Heart left ventricle (tissue), 16 donors: ENCODE measurements at places on chromosomes 11 and 22. TPM values are rescaled to one million over a fixed set of nuclear protein-coding genes. Genes with fewer than 3 reads are reported as not detected.

- H3K27ac ChIP-seq: no peak overlapping the region
- DNase-seq: no peak
- no peaks in the 10 kb centered on the region for H3K4me1 ChIP-seq
- no peaks in the 10 kb centered on the region for H3K36me3 ChIP-seq
- H3K27me3 ChIP-seq: peaks cover 18% of the 10 kb centered on the region
Measured at GRCh38 chr22:50175191-50175461, 4.6 kb downstream of the PANX2 start.

DNA sequence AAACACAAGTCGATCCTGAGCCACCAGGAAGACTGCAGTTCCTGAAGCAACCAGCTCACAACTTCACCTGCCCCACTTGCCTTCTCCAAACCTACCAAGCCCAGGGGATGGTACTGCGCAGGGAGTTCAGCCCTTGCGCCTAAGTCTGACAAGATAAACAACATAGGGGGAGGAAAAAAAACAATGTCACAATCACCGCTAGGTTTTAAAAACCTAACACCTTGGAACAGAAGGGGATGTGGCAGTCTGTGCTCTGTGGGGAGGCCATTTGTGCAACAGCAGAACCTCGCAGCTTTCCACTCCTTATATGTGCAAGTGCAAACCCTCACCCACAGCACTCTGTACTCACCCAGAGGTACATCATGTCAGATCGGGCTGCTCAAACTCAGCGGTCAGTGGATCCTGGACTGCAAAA, 134.2 kb downstream of the RBFOX2 start:
- peak overlapping the region; percentile 95 for H3K27ac ChIP-seq
- DNase-seq: peak; percentile 51
- no peaks in the 10 kb centered on the region for H3K36me3 ChIP-seq
- peaks cover 60% of the 10 kb centered on the region for H3K4me1 ChIP-seq

GRCh38 chr11:22749536-22749935, 80.1 kb downstream of the SVIP start:
- no peak overlapping the region for H3K4me3 ChIP-seq
- no peaks in the 10 kb centered on the region for H3K27me3 ChIP-seq
- H3K4me1 ChIP-seq: no peaks in the 10 kb centered on the region
- no peaks in the 10 kb centered on the region for H3K36me3 ChIP-seq
- H3K27ac ChIP-seq: no peak overlapping the region

- no peak overlapping the region for H3K27ac ChIP-seq
- DNase-seq: no peak
- no peaks in the 10 kb centered on the region for H3K27me3 ChIP-seq
- no peak overlapping the region for H3K4me3 ChIP-seq
Measured at GRCh38 chr11:4508886-4509285, 26.4 kb downstream of the OR52K1 start.

DNA sequence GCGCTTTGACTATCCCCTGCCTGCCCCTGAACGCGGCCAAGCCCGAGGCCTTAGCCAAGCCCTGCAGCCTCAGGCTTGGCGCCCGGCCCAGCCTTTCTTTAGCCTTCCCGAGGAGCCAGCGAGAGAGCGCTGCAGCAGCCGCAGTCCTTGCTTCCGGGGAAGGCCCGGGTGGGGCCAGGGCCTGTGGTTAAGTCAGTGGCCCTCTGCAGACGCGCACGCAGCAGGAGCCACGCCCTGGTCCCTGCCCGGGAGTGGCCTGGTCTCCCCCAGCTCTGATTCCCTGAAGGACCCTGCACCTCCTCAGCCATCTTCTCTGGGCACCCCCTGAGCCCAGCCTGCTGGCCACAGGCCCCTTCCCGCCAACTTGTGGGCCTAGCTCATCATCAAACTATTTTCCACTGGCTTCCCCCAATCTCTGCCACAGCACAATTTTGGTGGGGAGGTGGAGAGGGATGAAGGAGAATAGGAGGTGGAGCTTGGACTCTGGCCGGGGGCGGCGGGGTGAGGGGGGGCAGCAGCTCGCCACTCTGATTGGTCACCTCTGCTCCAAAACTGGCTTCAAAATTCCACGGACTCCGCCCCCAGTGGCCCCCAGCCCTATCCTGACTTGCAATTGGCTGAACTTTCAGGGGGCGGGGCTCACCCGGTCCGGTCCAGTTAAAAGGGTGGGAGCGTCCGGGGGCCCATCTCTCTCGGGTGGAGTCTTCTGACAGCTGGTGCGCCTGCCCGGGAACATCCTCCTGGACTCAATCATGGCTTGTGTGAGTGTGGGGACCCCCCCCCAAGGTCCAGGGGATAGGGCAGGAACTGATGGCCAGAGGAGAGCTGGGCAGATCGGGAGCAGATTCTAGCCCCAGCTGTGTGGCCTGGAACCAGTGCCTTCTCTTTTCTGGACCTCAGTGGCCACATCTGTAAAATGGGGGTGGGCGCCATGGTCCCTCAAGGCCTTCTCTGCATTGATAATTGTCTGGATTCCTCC, at the start of gene LGALS1:
Gene LGALS1 (plus strand): TSS at position 686 of the 979 bp plus-strand sequence. CDS start 67 bp downstream, at position 753.
- H3K27ac ChIP-seq: peak within 1 kb of the TSS; percentile 96
- H3K4me1 ChIP-seq: peaks cover 29% of the 10 kb centered on the region
- peak; percentile 98 for DNase-seq
- peaks cover 29% of the 10 kb centered on the region for H3K36me3 ChIP-seq
- peak within 1 kb of the TSS; percentile 77 for H3K4me3 ChIP-seq

DNA sequence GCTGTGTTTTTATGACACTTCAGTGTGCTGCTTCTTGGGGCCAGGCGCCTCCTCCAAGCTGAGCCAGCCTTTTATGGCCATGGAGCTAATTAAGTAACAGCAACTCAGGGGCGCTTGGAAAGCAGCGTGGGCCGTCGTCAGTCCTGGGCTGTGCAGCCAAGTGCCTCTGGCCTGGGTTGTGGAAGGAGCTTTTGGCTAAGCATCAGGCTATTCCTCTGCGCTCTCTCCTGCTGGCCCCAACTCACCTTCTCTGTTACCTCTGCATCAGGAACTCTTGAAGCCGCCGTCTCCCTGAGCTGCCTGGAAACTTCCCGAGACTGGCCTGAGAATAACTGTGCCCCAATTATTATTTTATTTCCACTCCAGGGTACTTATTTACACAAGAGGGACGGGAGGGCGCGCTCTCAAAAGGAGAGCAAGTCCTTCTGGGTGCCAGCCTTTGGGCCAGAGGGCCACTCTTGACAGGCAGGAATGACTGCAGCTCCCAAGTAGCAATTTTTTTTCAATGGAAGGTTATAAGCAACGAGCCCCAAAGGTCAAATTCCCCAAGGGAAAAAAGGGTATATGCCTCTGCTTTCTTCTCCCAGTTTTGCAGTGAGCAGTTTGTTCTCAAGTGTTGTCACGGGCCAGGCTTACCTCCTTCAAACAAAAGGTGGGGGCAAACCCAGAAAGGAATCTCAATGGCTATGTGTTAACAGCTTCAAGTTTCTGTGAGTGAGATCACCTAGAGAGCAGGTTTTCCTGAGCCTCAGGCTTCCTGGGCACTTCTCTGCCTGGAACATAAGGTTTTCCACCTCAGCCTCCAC, 38.5 kb upstream of the NAV2 start:
- DNase-seq: peak; percentile 85
- H3K36me3 ChIP-seq: no peaks in the 10 kb centered on the region
- H3K4me1 ChIP-seq: peaks cover 21% of the 10 kb centered on the region
- no peaks in the 10 kb centered on the region for H3K27me3 ChIP-seq
- H3K27ac ChIP-seq: peak overlapping the region; percentile 76
- no peak overlapping the region for H3K4me3 ChIP-seq

DNA sequence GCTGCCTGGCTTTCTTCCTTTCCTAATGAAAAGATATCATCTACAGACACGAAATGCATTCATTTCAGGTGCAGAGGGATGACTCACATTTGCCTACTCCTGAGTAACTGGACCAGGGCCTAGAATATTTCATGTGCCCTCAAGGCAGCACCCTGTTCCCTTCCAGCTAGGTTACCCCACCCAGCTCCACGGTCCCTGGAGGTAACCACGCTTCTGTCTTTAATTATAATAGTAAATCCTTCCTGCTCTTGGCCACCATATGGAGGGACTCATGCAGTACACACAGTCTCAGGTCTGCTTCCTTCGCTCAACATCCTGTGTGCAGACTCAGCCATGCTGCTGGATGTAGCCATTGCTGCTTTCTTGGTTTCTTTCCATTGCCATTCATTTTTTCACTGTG, 22.3 kb downstream of the DHCR7 start:
- no peak for DNase-seq
- no peak overlapping the region for H3K4me3 ChIP-seq
- no peaks in the 10 kb centered on the region for H3K36me3 ChIP-seq
- H3K27me3 ChIP-seq: no peaks in the 10 kb centered on the region
- no peak overlapping the region for H3K27ac ChIP-seq
- H3K4me1 ChIP-seq: no peaks in the 10 kb centered on the region

GRCh38 chr11:17766073-17766359, 31.4 kb downstream of the KCNC1 start:
- no peaks in the 10 kb centered on the region for H3K4me1 ChIP-seq
- no peak for DNase-seq
- H3K27ac ChIP-seq: no peak overlapping the region
- no peaks in the 10 kb centered on the region for H3K36me3 ChIP-seq

- no peaks in the 10 kb centered on the region for H3K36me3 ChIP-seq
- no peak overlapping the region for H3K27ac ChIP-seq
- DNase-seq: peak; percentile 16
- H3K27me3 ChIP-seq: no peaks in the 10 kb centered on the region
Measured at GRCh38 chr11:1158681-1159487, 1.1 kb downstream of the MUC5AC start.

DNA sequence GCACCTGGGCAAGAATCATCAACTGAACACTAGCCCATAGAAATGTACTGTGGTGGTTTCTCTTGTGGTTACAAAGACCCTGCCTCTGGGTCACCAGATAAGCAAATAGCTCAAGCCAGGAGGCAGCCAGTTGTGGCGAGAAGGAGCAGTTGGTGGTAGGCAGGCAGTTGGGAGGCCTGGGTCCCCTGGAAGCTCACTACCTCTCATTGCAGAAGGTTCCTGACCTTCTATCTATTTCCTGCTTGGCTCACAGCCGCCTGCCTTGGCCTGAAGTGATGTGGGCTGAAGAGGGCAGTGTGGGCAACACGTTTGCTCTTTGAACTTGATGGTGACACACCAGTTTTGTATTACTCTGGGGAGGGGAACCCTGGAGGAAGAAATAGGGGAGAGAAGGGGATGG, 34.7 kb downstream of the NECTIN1 start:
- H3K4me3 ChIP-seq: no peak overlapping the region
- no peaks in the 10 kb centered on the region for H3K36me3 ChIP-seq
- H3K4me1 ChIP-seq: peaks cover 11% of the 10 kb centered on the region
- no peak overlapping the region for H3K27ac ChIP-seq
- H3K27me3 ChIP-seq: no peaks in the 10 kb centered on the region

DNA sequence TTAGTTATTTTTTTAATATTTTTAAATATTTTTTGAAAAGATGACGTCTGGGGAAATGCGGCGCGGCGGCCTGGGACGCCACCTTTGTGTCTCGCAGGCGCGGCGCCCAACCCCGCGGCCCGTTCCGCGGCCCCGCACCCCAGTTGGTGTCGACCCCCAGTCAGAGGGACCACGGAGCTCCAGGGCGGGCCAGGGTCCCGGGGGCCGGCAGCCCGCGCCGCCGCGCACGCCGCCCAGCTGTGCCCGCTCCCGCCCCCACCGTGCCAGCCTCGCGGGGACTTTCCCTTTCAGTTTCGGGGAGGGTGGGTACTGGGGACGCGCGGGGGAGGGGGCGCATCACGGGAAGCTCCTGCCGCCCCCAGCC, 1.6 kb downstream of the CCND1 start:
- peak; percentile 57 for DNase-seq
- H3K4me1 ChIP-seq: peaks cover 73% of the 10 kb centered on the region
- peaks cover 6% of the 10 kb centered on the region for H3K27me3 ChIP-seq
- peak overlapping the region; percentile 89 for H3K27ac ChIP-seq

DNA sequence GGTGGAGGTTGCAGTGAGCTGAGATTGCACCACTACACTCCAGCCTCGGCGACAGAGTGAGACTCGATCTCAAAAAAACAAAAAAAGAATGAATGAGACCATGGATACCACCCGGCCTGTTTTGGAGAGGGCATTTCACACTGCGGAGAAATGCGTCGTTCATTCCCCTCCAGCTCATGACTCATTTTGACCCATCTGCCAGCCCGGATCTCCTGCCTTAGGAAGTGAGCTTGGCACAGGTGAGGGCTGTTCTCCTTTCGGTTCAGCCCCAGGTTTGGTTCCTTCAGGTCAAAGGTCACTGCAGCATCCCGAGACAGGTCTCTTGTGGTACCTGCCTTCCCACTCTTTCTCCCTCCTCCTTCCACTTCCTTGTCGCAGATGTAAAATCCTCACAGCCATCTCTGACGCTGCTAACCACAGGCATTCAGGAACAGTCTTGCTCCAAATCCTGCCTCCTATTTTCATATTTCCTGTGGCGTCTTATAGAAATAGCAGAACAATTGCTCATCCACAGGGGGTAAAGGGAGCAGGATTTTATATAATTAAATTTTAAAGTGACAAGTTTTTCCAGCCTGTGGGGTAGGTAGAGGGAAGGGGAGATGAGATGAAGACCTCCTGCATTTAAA, 517.9 kb downstream of the NTM start:
- H3K27me3 ChIP-seq: no peaks in the 10 kb centered on the region
- H3K36me3 ChIP-seq: no peaks in the 10 kb centered on the region
- H3K4me1 ChIP-seq: no peaks in the 10 kb centered on the region
- no peak for DNase-seq
- H3K4me3 ChIP-seq: no peak overlapping the region
- peak overlapping the region; percentile 65 for H3K27ac ChIP-seq

- peaks cover 38% of the 10 kb centered on the region for H3K4me1 ChIP-seq
- peak overlapping the region; percentile 74 for H3K27ac ChIP-seq
- no peaks in the 10 kb centered on the region for H3K27me3 ChIP-seq
Measured at GRCh38 chr11:47329987-47330931, 22.2 kb downstream of the MYBPC3 start.

- no peak overlapping the region for H3K4me3 ChIP-seq
- H3K27me3 ChIP-seq: no peaks in the 10 kb centered on the region
- no peaks in the 10 kb centered on the region for H3K4me1 ChIP-seq
- DNase-seq: no peak
- H3K27ac ChIP-seq: no peak overlapping the region
- H3K36me3 ChIP-seq: no peaks in the 10 kb centered on the region
Measured at GRCh38 chr22:43393132-43393843, 18.5 kb upstream of the MPPED1 start.

- no peak for DNase-seq
- H3K27me3 ChIP-seq: no peaks in the 10 kb centered on the region
- no peaks in the 10 kb centered on the region for H3K36me3 ChIP-seq
- peaks cover 26% of the 10 kb centered on the region for H3K4me1 ChIP-seq
- H3K27ac ChIP-seq: no peak overlapping the region
Measured at GRCh38 chr11:12902791-12903486, 106.2 kb upstream of the RASSF10 start.

GRCh38 chr11:74971424-74971823, 17.3 kb upstream of the NEU3 start:
- H3K27ac ChIP-seq: no peak overlapping the region
- no peaks in the 10 kb centered on the region for H3K4me1 ChIP-seq
- no peaks in the 10 kb centered on the region for H3K36me3 ChIP-seq
- DNase-seq: no peak

Gene TPBGL
- total RNA-seq: 0.19 TPM

Gene SAA1
- 1.4 TPM for total RNA-seq

Gene SLC22A12
- not detected for total RNA-seq

Gene MUC2
- total RNA-seq: not detected

Gene OR52K1
- total RNA-seq: not detected

Gene C22orf31
- total RNA-seq: not detected

Gene ENTHD1
- total RNA-seq: not detected

Gene IL17REL
- total RNA-seq: not detected

Gene RTN4R
- total RNA-seq: 1.7 TPM

Gene KDM4D
- not detected for total RNA-seq
